ENCODE measurements at places on chromosomes 5 and 9.

DNA sequence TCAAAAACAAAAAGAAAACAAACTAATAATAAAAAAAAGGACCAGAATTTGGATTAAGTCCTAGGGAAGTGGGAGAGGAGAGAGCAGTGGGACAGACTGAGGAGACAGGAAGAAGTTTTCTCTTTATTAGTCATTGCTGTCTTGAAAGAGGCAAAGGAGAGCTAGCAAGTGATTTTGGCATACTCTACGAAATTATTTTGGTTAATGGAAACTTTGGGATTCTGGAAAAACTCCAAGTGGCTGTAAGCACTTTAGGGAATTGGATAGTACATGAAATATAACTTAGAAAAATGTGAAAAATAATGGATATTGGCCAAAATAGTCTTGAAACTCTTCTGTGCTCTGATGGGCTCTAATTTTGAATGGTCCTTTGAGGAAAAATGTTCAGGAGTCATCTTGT is 1641.8 kb upstream of the WWC1 start:
- no peak for DNase-seq

DNA sequence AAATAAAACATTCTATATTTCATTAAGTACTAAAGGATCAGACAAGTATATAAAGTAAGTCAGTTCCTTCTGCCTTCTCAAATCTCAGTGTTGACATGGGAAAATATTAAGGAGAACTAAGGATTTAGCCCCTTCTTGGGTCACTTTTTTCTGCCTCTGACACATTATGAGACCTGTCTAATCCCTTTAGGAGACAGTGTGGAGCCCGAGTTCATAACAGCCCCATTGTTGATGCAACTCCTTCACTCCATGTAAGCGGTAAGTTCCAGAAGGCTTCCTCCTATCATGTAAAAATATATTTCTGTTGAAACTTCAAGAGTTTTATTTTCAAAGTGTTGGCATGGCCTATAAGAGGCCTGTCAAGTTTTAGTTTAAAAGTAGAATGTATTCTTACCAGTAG is 152.2 kb downstream of the SNCAIP start:
- DNase-seq: no peak

DNA sequence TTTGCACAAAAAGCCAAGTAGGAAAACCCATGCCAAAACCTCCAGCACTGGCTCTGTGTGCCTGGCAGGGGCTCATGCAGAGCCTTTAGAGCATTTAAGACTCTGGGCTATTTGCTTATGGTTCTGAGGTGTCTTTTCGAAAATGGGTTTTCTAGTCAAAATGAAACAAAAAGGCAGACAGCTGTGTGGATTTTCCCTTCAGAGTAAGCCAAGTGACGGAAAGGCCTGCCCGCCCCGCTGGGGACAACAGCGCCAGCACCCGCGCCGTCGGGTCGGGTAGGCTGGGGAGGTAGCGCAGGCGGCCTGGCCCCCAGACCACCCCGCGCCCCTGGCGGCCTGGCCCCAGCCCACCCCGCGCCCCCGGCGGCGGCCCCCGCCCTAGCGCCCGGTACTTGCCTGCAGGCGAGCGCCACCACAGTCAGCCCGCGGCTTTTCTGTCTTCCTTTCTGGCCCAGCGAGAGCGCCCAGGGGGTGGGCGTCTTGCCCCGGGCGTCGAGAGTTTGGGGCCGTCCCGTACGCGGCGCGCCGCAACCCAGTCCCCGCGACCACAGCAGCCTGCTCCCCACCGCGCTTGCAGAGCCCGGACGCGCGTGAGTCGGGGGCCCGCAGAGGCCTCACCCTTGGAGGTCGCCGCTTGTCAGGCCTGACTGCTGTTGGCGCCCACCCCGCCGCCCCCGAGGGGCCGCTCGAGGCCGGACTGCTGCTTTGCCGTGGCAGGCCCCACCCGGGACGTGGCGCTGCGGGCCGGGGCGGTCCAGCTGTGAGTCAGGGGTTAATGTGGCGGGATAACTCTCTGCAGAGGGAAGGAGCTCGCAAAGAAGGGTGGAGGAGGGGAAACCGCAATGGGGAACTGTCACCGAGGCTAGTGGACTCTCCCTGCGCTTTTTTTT is at the start of gene TICAM2:
TSS of gene TICAM2 (minus strand) at position 779 of the 890 bp plus-strand sequence. CDS start 21,223 bp downstream, outside the sequence.
- DNase-seq: peak; percentile 23

GRCh38 chr9:116990592-116990991 is 303.5 kb downstream of the TRIM32 start:
- no peak for DNase-seq

GRCh38 chr5:76479973-76480667 is 77.0 kb downstream of the IQGAP2 start:
- peak; percentile 73 for DNase-seq

DNA sequence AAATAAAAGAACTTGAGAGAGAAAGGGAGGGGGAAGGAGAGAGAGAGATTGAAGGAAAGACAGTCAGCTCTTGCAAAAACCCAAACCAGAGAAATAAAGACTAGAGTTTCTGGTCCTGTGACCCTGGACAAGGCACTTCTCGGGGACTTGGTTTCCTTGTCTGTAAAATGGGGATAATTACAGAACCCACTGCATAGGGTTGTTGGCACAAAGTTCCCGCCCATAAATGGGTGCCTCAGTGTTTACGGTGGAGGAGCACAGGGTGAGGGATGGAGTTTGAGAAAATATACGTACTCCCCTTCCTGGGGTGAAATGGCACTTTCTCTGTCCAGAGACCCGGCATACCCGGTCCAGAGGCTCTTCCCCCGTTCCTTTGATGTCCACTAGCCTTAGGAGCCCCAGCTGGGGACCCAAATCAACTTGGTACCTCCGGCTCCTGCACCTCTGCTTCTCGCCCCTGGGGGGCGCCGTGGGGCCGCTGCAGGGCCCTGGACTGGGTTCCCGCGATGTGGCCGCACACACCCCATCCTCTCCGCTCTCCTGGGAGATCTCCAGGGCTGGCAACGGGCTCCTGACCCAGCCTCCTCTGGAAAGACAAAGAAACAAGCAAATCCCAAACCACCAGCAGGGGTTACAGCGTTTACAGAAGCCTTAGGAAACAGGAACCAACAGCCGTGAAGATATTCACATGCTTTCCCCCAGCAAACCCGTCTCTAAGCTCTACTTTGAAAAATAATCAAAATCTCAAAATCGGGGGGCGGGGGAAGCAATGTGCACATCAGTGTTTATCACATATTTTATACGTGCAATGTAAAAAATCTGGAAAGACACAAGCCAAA is 26.3 kb downstream of the PTGES start:
- DNase-seq: peak; percentile 51

DNA sequence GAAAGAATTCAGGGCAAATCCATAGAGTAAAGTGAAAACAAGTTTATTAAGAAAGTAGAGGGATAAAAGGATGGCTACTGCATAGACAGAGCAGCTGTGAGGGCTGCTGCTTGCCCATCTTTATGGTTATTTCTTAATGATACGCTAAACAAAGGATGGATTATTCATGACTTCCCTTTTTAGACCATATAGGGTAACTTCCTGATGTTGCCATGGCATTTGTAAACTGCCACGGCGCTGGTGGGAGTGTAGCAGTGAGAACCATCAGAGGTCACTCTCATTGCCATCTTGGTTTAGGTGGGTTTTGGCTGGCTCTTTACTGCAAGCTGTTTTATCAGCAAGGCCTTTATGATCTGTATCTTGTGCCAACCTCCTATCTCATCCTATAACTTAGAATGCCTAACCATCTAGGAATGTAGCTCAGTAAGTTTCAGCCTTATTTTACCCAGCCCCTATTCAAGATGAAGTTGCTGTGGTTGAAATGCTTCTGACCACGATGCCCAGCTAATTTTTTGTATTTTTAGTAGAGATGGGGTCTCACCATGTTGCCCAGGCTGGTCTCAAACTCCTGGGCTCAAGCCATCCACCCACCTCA is 42.1 kb downstream of the RFK start:
- DNase-seq: no peak

Data from LoVo (cell line).